ENCODE measurements at places on chromosomes 16 and 17. TPM values are rescaled to one million over a fixed set of nuclear protein-coding genes. Genes with fewer than 3 reads are reported as not detected.
A peak's percentile ranks its signal among the peaks of the same experiment; 100 is the strongest.

TOX3 gene
- total RNA-seq: 3.7 TPM

TMEM100 gene
- 279 TPM for total RNA-seq

RND2 gene
- total RNA-seq: 0.78 TPM

ABR gene
- total RNA-seq: 185 TPM

HNF1B gene
- total RNA-seq: 19.8 TPM

MT4 gene
- total RNA-seq: not detected

MKS1 gene
- 15.9 TPM for total RNA-seq

DNA sequence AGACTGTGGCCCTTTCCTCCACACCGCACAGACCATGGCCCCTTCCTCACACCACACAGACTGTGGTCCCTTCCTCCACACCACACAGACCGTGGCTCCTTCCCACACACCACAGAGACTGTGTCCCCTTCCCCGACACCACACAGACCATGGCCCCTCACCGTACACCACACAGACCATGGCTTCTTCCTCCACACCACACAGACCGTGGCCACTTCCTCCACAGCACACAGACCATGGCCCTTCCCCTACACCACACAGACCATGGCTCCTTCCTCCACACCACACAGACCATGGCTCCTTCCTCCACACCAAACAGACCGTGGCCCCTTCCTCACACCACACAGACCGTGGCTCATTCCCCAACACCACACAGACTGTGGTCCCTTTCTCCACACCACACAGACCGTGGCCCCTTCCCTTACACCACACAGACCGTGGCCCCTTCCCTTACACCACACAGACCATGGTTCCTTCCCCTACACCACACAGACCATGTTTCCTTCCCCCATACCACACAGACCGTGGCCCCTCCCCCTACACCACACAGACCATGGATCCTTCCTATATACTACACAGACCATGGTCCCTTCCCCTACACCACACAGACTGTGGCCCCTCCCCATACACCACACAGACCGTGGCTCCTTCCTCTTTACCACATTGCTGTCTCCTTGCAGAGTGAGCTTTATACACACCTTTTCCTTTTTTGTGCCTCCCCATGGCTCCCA is 297.5 kb upstream of the FOXF1 start:
- H3K4me3 ChIP-seq: no peak overlapping the region
- H3K36me3 ChIP-seq: no peaks in the 10 kb centered on the region
- DNase-seq: no peak
- H3K4me1 ChIP-seq: peaks cover 17% of the 10 kb centered on the region
- H3K27ac ChIP-seq: no peak overlapping the region
- no peaks in the 10 kb centered on the region for H3K27me3 ChIP-seq

GRCh38 chr17:31595076-31595475 is 203.6 kb downstream of the RAB11FIP4 start:
- peak; percentile 21 for DNase-seq
- no peaks in the 10 kb centered on the region for H3K27me3 ChIP-seq
- H3K27ac ChIP-seq: no peak overlapping the region
- H3K4me1 ChIP-seq: peaks cover 8% of the 10 kb centered on the region

DNA sequence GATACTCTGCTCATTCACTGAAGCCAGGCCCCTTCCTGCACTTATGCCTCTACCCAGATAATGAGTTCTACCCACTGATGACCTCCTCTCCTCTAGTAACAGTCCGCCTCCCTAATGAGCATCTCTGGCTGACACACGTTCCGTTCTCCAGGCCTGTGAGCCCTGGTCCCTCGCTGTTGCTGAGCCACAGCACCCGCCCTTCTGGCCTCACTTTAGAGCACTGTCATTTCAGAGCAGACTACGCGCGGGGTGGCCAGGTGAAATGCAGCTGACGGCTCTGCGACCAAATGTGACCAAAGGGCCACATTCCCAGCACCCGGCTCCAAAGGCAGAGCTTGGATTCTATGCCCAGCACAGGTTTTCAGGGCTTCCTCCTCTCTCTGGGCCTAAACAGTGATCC is 13.8 kb downstream of the PSMD3 start:
- peaks cover 90% of the 10 kb centered on the region for H3K36me3 ChIP-seq
- no peak overlapping the region for H3K27ac ChIP-seq
- peaks cover 3% of the 10 kb centered on the region for H3K4me1 ChIP-seq

DNA sequence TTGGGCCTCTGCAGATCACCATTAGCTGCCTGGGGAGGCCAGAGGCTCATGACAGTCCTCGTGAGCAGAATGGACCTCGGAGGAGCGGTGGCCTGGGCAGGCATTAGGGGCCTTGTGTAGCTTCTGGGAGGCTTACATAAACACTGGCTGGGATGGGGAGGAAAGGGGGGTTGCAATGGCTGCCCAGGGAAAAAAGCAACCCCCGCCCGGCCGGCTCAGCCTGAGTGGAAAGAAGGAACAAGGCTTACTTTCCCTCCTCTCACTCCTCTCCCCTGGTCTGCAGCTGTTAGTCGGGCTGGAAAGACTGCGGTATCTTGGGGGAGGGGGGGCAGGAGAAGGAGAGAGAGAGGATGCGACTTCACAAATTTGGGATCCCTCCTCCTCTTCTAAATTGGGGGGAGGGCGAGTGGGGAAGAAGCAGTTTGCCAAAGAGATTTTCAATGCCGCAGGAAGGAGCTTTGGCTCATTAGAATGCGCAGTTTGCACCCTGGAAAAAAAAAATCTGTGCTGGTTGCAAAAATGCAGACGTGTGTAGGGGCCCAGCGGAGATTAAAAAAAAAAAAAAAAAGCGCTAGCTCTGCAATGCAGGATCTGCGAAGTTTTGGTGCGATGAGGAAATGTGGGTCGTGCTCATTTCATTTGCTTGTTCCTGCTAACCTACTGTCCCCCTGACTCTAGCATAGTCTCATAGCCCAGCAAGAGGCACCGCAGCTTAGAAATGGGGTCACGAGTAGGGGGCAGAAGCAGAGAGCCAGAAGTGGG is 6.6 kb upstream of the NR1D1 start:
- H3K4me3 ChIP-seq: peak overlapping the region; percentile 8
- H3K27ac ChIP-seq: peak overlapping the region; percentile 95
- H3K27me3 ChIP-seq: no peaks in the 10 kb centered on the region
- DNase-seq: no peak

DNA sequence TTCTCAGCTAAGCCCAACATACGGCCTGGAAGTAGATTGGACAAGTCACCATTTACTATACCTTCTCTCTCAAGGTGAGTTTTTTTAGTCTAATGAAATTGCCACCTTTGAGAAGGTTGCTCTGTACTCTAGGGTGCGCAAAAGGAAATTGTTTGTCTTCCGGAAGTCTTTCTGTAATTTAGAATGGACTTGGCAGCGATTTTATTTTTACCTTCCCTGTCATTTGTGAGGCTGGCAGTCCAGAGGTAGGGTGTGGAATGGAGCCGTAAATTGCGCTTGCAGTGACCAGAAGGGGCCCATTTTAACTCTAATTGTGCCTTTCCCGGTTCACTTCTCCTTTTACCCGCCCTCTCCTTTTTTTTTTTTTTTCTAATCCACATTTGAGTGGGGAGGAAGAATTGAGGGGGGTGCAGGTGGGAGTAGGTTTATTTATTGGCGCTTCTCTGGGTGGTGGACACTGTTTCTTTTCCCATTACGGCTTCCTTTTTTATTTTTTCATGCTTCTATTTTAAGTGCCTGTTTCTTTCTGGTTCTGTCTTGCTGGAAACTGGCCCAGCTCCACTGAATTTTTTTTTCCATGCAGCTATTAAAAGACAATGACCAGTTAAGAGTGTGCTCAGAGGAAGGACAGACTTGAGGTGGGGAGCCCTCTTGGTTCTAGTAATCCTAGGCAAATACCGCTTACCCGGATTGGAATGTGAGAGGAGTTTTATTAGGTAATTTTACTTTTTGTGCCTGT is 89.7 kb upstream of the CLEC18A start:
- no peaks in the 10 kb centered on the region for H3K36me3 ChIP-seq
- H3K4me3 ChIP-seq: no peak overlapping the region
- peak overlapping the region; percentile 66 for H3K27ac ChIP-seq
- H3K27me3 ChIP-seq: no peaks in the 10 kb centered on the region

DNA sequence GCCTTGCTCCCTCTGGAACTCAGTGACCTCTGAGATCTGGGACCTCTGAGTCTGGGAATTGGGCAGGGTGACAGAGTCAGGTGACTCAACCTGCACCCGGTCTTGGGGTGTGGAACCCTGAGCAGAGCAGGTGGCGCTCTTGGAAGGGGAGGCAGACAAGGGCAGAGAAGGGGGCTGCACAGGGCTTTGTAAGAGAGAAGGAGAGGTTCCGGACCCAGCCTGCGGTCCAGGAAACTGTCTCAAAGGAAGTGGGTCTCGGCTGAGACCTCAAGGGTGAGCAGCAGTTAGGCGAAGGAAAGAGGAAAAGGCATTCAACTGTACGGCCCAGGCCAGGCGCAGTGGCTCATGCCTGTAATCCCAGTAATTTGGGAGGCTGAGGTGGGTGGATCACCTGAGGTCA is 10.0 kb upstream of the RIPOR1 start:
- no peak for DNase-seq
- H3K4me3 ChIP-seq: no peak overlapping the region
- peaks cover 12% of the 10 kb centered on the region for H3K4me1 ChIP-seq
- no peaks in the 10 kb centered on the region for H3K36me3 ChIP-seq

DNA sequence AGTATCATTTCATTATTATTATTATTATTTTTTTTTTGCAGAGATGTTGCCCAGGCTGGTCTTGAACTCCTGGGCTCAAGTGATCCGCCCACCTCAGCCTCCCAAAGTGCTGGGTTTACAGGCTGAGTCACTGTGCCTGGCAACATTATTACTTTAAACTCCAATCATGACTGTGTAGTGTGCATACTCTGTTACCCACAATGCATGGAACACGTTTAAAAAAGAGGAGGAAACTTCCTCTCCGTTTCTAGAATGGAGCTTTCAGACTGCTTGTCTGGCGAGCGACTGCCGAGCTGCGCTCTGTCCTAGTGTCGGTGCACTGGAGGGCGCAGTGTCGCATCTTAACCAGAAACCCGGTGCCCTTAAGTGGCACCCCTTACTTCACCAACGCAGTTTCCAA is 22.1 kb upstream of the FASN start:
- no peak overlapping the region for H3K27ac ChIP-seq
- H3K36me3 ChIP-seq: no peaks in the 10 kb centered on the region
- no peak for DNase-seq
- no peaks in the 10 kb centered on the region for H3K4me1 ChIP-seq
- no peaks in the 10 kb centered on the region for H3K27me3 ChIP-seq

DNA sequence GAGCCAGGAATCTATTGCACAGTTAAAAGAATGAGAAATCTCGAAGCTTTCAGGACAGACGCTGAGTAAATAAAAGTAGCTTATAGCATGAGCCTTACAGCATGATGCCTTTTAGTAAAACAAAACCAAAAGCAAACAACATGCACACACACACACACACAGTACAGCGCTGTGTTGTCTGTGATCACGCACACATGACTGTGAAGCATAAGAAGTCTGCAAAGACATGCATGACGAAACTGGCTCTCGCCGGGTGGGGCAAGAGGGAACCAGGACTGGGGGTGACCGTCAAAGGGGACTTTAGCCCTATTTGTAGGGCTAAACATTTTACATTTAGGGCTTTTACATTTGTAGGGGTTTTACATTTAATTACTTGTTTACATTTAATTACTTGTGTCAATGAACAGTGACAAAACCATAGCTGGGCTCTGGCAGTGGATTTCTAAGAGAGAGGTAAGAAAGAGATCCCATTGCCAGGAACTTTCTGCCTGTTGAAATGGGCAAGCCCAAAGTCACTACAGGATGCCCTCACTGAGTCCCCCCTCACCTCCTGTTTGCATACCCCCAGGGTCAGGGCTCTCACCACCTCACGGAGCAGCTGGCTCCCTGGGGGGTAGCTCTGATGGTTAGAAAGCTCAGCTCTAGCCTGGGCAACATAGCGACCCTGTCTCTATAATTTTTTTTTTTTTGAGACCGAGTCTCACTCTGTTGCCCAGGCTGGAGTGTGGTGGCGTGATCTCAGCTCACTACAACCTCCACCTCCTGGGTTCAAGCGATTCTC is 2.0 kb upstream of the TNFRSF13B start:
- H3K4me3 ChIP-seq: no peak overlapping the region
- H3K36me3 ChIP-seq: no peaks in the 10 kb centered on the region

DNA sequence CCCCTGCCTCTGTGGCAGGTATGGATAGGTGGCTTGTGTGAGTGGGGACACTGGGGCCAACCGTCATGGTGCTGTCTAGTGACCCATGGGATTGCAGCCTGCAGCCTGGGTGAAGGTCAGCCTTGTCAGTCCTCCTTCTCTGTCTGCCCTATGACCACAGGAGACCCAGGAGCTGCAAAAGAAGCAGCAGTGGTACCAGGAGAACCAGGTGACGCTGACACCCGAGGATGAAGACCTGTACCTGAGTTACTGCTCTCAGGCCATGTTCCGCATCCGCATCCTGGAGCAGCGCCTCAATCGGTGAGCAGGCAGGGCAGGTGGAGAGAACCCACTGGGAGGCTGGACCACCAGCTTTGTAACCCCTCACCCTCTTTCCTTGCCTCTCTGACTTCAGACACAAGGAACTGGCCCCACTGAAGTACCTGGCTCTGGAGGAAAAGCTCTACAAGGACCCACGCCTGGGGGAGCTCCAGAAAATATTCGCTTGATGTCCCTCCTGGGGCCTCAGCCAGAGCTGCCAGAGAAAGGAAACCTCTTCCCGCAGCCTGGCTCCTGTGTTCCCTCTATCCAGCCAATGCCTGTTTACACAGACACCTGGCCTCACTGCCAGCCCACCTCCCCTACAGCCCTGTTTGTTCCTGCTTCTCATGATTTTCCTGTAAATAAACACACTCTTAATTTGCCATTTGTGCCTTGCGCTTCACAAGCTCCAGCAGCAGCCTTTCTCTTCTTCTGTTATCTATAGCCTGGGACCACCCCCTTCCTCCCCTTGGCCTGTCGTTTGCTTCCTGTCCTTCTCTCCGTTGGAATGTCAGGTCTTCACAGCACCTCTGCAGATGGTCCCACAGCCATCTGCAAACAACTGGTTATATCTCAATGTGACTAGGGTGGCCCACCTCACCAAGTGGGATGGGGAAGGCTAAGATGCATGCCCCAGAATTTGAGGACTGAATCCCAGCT is 4.5 kb upstream of the KATNB1 start:
- no peak overlapping the region for H3K27ac ChIP-seq
- no peak overlapping the region for H3K4me3 ChIP-seq
- no peaks in the 10 kb centered on the region for H3K27me3 ChIP-seq

- peak overlapping the region; percentile 99 for H3K27ac ChIP-seq
- no peaks in the 10 kb centered on the region for H3K27me3 ChIP-seq
- H3K4me3 ChIP-seq: peak overlapping the region; percentile 88
- peaks cover 40% of the 10 kb centered on the region for H3K4me1 ChIP-seq
Observed at GRCh38 chr17:39199820-39200069, 338 bp upstream of the RPL19 start.

- H3K36me3 ChIP-seq: no peaks in the 10 kb centered on the region
- no peak for DNase-seq
- no peaks in the 10 kb centered on the region for H3K27me3 ChIP-seq
- peak overlapping the region; percentile 53 for H3K27ac ChIP-seq
Observed at GRCh38 chr16:75733305-75734211, 7.3 kb upstream of the CPHXL start.

DNA sequence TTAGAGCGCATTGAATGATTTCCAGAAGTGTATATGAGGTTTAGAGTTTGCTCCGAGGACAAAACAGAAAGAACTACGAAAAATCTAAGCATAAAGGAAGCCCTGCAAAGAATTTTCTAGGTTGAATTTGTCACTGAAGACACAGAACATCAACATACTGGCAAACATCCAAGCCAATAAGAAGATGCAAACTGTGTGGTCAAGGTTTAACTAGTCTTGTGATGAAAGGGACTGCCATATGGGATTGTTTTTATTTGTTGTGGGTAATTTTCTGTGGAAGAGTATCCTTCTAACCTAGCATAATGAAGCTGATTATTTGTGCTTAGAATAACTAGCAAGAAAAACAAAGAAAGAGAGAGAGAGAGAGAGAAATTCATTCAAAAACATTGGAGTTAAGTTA is 492.0 kb upstream of the ERCC4 start:
- H3K36me3 ChIP-seq: no peaks in the 10 kb centered on the region
- H3K4me1 ChIP-seq: no peaks in the 10 kb centered on the region
- no peak overlapping the region for H3K4me3 ChIP-seq
- no peak overlapping the region for H3K27ac ChIP-seq
